ENCODE measurements at places on chromosomes 11 and 22.

DNA sequence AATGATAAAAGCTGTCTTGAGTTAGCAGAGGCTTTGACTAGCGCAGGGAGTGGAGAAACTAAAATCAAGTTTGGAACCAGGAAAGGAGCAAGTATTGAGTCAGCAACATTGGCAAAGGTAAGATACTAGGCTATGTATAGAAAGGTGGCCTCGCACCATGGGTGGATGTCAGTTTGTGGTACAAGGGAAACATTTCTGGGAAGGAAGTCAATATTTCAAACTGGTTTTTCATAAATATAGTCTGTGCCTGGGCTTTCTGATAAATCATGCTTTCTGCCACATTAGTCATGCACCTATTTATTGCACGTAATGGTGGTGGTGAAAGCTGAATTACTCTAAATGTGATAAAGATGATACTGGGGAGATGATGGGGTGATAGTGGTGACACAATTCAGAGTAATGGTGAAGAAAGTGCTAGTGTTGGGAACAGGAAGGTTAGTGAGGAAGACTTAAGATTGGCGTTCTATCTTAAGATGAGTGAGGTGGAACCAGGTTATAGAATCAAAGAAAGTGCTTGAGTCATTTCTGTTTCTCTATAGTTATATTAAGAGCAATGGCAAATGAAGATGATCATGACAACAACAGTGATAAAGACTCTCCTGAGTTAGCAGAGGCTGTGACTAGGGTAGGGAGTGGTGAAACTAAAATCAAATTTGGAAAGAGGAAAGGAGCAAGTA lies 729.0 kb downstream of the FAM181B start:
- no peak for DNase-seq

DNA sequence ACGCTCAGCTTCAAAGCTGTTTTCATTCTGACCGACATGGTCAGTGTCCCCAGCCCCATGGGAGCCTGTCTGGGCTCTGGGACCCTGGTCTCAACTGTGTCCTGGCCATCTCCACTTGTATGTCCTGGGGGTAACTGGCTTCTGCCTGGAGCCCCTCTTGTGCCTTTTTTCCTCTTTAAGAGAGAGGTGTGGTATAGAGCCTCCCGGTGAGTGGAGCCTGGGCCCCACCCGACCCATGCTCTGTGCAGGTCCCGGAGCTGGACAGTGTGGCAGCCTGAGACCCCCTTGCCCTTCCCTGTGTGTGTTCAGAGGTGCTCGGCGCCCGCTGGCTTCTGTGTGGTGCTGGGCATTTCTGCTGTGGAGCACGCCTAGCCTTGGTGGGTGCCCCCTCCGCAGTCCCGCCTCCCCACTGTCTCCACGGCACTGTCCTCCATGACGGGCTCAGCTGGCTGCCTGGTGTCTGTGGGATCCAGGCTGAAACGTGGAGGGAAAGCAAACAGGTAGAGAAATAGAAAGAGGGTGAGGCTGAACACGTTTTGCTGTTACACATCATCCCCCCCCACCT lies 74.9 kb downstream of the PARVB start:
- DNase-seq, result no peak

DNA sequence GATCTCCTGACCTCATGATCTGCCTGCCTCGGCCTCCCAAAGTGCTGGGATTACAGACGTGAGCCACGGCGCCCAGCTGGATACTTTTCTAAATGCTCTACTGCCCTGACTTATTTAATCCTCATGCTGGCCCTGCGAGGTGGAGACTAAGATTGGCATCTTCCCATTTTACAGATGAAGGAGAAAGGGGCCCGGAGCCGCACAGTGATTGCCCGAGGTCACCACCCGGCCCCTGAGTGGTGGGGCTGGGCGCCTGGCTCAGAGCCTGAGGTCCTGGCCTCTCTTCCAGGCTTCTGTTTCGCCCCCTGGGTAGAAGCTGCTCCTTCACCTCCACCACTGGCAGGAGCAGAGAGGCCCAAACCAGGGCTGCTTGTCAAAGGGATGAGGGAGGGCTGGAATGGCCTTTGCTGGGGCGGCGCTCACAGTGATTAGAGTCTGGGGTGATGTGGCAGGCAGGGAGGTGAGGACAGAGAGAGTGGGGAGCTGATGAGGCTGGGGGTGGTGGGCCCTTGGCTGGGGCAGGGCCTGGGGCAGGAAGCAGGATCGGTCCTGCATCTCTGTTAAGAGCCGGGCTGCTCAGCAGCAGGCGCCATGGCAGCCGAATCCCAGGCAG lies 15.4 kb upstream of the MPPED1 start:
- no peak for DNase-seq

DNA sequence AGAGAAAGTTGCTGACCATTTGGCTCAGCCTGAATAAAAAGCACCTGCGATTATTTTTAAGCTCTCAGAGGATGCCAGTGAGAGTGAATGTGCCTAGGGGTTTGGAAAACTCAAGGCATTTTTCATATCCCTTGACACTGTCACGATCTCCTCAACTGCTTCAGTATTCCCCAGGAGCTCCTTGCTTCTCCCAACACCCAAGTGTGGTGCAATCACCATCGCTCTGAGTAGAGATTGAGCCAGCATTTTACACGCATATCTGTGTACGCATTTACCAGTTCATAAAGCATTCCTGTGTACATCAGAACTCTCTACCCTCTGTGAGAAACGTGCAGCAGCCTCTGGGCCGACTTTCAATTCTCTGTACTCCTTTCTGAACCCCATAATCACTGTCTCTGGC lies 1.3 kb downstream of the SRRD start:
- no peak for DNase-seq

- DNase-seq, result no peak
These were observed 1181.6 kb downstream of the TBC1D22A start for GRCh38 chr22:47943729-47944700.

DNA sequence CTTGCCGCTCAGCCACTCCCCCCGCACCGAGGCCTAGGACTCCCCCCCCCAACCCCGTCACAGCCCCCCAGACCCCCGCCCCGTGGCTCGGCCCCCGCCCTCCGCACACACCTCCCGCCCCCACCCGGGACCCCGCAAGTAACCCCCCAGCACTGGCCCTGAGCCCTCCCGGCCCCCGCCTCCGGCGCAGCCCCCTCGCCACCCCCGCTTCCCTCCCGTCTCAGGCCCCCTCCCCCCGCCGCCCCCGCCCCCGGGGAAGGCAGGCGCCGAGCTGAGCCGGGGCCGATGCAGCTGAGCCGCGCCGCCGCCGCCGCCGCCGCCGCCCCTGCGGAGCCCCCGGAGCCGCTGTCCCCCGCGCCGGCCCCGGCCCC lies 1.5 kb downstream of the SHANK3 start:
- DNase-seq, result no peak

DNA sequence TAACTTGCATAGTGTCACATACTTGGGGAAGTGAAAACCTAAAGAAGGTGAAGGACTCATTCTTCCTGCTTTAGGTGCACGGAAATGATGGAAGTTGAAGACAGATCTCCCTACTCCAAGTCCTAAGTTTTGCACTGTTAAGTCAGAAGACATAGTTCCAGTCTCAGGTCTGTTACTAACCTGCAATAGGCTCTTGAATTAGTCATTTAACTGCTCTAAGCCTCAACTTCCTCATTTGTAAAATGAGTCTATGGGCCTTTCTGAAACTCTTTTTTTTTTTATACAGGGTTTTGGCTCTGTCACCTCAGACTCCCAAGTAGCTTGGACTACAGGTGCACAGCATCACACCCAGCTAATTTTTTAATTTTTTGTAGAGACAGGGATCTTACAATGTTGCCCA lies 30.8 kb upstream of the POU2AF1 start:
- no peak for DNase-seq

DNA sequence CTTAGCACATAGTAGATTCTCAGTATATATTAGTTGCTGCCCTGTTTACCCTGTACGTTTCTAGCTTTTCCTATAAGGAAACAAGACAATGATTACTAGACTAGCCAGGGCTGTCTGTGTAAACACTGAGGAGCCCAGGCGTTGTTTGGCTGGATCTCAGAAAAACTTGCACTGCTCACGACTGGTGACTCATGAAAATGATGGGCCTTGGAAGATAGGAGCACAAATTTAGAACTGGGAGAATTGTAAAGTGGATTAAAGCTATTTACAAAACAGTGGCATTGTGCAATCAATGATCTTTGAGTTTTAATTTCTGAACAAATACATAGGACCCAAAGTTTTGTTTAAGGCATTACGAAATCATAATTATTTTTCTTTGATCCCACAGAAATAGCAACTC lies 276.9 kb downstream of the FAM76B start:
- DNase-seq, result no peak

DNA sequence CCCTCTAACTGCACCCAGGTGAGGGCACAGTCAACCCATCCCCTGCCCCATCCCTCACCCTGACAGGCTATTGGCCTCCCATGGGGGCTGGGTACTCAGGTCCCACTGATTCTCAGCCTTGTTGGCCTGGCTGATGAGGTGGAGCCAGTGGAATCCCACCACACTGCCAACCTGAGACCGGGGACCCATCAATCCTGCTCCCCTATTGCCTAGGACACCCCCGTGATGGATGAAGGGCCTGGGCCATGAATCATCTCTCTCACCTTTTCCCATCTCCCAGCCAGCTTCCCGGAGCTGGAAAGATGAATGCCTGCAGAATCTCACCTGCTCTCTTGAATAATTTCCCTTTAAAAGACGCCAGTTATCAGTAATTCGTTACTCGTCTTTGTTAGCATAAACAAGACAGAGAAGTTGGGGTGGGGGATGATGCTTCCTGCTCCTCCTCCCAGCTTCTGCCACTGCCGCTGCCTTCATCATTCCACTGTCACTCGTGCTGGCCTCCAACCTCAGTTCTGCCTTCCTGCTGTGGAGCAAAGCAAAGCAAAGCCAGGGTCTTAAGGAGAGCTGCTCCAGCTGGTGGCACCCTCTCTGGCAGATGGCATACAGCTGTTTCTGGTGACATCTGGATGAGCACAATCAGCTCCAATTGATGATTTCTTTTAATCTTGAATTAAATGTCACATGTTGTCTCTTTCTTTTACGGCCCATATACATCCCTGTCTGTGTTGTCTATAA lies 204.0 kb upstream of the NECTIN1 start:
- DNase-seq, result no peak

GRCh38 chr11:82533628-82534327 lies 199.9 kb downstream of the FAM181B start:
- no peak for DNase-seq

DNA sequence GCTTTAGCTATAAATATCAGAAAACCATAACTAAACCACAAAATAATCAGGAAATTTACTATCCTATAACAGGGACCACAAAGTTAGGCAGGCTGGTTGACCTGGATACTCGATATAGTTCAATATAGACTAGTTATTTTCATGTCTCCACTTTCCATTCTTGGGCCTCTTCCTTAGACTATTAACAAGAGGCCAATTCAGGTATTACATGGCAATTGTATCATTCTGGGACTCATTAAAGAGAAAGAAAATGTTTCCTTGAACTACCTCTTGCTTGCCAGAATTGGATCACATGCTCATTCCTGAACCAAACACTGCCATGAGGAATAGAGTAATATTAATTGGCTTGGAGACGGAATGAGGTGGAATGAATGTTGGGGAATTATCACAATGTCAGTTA lies 76.0 kb downstream of the EIF3M start:
- no peak for DNase-seq

DNA sequence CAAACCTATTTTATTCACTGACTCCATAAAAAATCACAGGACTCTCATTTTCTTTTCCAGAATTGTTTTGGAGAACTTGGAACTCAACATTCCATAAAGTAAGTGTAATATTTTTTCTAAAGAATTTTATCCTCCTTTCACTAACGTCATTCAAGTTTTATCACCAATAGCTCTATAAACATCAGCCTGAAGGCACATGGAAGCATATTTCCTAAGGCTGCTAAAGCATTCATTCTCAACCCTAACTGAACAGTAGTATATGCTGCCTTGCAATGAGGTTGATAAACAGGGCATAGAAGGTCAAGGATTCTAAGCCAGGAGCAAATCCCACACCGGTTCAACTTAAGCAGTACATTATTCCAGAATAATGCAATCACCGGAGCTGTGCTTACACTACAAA lies 273.9 kb downstream of the RAB38 start:
- no peak for DNase-seq

- no peak for DNase-seq
These were observed 639.7 kb downstream of the TBC1D22A start for GRCh38 chr22:47401976-47402770.

DNA sequence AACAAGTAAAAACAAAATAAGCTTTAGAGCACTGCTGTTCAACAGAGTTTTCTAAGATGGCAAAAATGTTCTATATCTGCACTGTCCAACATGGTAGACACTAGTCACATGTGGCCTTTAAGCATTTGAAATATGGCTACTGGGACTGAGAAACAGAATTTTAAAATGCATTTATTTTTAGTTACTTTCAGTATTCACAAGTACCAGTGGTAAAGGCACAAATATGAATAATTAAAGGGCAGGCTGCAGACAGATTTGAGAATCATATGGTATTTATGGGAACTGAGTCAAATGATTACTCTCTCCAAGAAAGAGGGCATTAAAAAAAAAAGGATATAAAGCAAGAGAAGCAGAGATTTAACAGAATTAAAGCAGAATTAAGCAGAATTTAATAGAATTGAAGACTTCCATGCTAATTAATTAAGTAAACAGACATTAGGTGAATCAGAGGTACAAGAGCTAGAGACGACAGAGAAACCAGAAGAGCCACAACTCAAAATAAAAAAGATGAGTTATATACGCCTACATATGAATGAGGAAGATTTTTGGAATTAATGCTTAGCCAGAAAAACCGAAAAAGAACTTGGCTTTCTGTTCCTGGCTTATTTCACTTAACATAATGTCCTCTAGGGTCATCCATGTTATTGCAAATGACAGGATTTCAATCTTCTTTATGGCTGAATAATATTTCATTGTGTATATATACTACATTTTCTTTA lies 160.4 kb downstream of the ATG16L2 start:
- DNase-seq, result no peak

- no peak for DNase-seq
These were observed 34.9 kb downstream of the JRKL start for GRCh38 chr11:96424693-96425092.

DNA sequence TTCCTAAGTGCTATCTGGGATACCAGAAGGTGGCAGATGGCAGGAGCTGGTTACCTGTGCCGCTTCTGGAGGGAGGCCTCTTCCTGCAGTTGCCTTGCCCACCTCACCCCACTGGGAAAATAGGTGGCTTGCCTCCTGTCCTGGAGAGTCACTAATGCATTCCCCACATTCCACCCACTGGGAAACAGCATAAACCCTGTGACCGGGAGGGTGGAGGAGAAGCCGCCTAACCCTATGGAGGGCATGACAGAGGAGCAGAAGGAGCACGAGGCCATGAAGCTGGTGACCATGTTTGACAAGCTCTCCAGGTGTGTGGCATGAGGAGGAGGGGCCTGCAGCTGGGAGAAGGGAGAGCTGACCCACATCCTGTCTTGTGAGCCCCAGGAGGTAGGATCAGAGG lies 5.6 kb downstream of the RIC8A start:
- no peak for DNase-seq
